SHP77 (cell line): ENCODE measurements at places on chromosomes 3 and 15.

- DNase-seq: no peak
These were observed 15.0 kb downstream of the NEK10 start for GRCh38 chr3:27354161-27354560.

GRCh38 chr15:81292523-81293001 lies 31.4 kb downstream of the STARD5 start:
- DNase-seq: no peak

DNA sequence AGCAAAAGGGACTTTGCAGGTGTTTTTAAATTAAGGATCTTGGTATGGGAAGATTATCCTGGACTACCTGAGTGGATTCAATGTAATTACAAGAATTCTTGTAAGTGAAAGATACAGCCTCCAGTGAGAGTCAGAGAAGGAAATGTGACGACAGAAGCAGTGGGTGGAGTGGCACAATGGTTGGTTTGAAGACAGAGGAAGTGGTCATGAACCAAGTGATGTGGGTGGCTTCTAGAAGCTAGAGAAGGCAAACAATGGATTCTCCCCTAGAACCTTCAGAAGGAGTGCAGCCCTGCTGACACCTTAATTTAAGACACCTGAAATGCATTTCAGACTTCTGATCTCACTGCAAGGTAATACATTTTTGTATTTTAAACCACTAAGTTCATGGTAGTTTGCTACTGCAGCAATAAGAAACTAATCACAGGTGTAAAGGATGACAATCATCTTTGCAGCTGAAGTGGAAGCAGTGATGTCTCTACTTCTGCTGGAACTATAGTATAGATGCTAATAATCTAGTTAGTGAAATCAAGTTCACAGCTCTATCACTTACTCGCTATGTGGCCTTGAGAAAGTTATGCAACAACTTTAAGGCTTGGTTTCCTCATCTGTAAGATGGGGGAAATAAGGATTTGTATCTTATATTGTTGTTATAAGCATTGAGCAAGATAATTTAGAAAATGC lies 403.4 kb upstream of the SUCLG2 start:
- DNase-seq: no peak

GRCh38 chr15:82314769-82315518 lies 34.3 kb downstream of the GOLGA6L10 start:
- DNase-seq: no peak

DNA sequence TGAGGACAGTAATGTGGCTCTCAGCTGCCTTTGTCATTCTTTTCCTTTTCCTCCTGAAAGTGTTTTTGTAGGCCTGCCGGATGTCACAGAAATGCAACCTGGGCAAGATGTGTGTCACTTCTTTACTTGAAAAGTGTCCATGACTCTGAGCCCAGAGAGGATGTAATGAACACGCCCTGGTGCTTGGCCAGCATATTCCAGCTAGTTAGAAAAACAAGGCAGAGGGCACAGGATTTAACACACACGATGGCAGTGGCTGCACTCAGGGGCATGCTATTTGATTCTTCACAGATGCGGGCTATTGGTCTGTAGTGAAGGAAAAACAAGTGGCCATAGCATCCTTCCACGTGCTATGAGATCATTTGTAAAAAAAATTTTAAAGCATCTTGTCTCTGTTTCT lies 30.3 kb upstream of the PTX3 start:
- DNase-seq: no peak

DNA sequence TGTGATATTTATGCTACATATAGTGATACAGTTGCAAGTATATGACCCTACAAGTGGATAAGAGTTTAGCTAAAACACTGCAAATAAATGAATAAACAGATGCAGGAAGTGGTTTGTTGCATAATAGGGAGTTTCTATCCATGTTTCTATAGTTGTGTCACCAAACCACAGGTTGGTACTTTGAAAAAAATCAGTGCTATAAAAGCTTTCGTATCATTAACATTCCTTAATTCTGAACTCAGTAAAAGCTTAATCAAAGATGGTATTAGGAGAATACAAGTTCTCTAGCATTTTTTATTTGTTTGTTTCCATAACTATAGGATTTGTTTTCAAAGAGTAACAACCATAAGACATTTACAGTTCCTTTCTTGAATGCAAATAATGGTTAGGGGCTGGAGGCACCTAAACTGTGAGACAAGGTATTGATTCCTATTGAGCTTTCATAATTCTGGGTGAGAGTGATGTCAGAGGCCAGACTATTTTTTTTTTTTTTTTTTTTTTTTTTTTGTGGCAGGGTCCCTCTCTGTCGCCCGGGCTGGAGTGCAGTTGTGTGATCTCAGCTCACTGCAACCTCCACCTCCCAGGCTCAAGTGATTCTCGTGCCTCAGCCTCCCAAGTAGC lies 29.6 kb downstream of the CPOX start:
- no peak for DNase-seq

GRCh38 chr3:197597335-197597734 lies 41.6 kb upstream of the BDH1 start:
- DNase-seq: no peak

GRCh38 chr15:98513428-98513986 lies 134.8 kb upstream of the IGF1R start:
- DNase-seq: no peak

DNA sequence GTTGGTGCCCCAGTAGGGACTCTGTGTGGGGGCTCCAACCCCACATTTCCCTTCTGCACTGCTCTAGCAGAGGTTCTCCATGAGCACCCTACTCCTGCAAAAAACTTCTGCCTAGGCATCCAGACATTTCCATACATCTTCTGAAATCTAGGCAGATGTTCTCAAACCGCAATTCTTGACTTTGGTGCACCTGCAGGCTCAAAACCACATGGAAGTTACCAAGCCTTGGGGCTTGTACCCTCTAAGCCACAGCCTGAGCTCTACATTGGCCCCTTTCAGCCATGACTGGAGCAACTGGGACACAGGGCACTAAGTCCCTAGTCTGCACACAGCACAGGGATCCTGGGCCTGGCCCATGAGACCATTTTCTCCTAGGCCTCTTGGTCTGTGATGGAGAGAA lies 66.5 kb upstream of the VGLL3 start:
- DNase-seq: no peak
